ENCODE measurements at places on chromosomes 1 and 21.

DNA sequence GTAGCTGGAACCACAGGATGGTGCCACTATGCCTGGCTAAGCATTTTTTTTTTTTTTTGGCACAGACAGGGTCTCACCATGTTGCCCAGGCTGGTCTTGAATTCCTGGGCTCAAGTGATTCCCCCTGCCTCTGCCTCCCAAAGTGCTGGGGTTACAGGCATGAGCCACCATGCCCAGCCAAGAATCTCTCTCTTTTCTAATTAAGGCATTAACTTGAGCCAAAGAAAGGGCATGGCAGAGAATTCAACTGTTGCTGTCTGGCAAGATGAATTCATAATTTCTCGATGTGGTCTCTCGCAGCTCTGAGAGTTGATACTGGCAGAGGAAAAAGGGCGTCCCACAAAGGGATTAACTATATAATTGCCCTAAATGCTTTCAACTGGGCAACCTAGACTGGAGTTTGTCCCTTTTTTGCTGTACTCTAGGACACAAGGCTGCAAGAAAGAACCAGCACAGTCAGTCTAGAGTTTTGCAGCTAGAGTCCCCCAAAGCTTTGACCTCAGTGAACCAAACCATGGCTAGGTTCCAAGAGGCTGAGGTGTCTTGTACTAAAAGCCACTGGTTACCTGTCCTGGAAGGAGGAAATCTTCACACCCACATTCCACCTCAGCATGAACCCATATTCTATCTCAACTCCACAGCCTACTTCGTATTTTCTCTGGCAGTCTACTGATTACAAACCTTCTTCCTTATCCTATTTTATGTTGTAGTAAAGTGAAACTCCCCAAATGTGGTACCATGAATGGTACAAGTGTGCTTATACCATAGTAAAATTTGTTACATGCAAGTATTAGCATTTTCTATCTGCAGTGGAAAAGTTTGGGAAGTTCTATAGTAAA, 51.2 kb downstream of the OPTC start:
- no peak for DNase-seq

GRCh38 chr1:20373286-20373685, 82.6 kb downstream of the VWA5B1 start:
- no peak for DNase-seq

DNA sequence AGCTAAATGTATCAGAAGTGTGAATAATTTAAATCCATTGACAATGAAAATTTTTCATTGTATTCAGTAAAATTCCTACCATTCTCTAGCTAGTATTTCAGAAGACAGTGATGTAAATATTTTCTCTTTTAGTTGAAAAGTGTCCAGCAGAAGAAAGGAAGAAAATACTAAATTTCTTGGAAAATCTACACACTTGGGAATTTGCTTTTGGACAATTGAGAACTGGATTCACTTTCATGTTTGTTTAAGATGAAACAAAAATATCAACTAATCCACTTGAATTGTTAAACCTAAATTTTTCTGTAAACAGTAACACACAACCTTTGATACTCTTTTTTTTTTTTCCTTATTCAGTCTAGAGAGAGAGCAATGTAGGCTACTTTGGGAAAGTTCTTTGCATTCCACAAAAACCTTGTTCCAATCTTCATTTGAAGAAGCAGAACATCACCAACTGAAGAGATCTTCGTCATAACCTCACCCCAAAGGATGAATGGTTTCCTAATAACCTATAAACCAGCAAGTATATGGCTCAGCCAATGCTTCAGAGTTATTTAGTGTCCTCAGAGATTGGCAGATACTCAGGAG, 155.1 kb upstream of the GORAB start:
- no peak for DNase-seq

DNA sequence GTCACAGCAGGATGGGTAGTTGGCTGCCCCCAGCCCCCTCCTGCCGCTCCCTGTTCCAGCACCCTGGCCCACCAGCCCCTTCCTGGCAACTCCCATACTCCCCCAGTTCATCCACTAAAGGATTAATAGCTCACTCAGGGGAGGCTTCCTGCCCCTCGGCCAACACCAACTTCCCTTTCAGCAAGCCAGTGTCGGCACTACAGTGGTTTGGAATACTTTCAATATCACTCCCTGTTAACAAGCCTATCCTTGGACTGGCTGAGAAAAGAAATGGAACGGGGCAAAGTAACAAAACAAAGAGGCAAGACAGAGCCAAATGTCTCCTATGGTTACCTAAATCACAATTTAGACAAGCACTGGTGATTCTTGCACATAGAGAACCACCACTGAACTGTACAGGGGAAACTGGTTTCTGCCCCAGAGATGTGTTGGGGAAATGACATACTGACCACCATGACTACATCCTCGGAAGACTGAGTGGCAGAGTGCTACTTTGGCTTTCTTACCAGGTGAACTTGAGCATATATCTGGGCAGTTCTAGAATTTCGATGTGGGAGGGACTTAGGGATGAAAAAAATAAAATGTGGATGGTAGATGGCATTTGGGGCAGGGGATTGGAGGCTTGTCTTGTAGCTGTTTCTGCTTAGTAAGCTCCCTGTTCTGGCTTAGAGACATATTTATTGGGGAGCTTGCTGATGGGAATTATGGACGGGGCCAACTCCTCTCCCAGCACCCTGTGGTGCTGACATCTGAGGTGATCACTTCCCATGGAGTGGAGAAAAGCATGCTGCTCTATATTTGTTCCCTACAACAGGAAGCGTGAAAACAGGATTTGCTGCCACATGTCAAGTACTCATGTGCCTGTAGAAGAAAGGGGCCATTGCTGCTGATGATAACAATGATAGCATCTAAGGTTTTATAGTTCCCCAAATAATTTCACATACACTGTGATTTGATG, 7.1 kb upstream of the CAPN2 start:
- no peak for DNase-seq

GRCh38 chr1:54488065-54488750, 59.8 kb upstream of the ACOT11 start:
- DNase-seq: peak; percentile 58

- no peak for DNase-seq
These were observed 103.0 kb downstream of the DISC1 start for GRCh38 chr1:231729544-231729943.

DNA sequence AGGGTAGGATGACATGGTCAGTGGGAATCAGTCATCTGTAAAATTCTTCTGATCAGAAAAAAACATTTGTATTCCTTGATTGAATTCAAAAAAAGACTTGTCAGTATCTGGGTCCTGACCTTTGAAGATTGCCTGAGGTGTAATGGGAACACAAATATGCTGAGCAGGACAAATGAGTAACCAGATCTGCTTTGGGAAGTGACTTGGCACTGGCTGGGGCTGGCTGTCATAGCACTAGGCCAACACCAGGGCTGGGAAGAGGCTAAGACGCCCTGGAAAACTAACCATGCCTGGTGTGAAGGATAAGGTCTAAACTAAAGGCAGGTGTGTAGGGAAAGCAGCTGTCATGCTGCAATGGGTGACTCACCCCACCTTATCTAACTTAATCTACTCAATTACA, 452.9 kb upstream of the BEND5 start:
- no peak for DNase-seq

- DNase-seq: no peak
These were observed 9.0 kb downstream of the PRDX1 start for GRCh38 chr1:45512641-45513054.

DNA sequence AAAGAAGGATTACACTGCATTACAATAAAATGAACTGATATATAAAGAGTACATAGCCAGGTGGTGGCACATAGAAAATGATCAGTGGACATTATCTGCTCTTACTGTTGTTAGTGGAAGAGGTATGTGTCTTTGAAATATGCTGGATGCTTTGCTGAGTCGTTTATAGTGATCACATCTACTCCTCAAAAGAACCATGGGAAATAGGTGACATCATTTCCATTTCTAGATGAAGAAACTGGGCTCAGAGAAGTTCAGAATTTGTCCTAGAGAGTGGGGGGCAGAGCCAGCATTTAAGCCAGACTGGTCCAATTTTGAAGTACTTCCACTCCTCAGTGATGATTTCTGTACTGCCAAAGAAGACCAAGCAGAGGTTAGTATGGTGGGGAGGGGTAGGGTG, 34.0 kb upstream of the BACH1 start:
- DNase-seq: no peak

Data from stimulated activated CD8-positive, alpha-beta memory T cell treated with anti-CD3 and anti-CD28 coated beads, Interleukin-4, amount 100 ng/mL, for 1 hour (primary cell).